Omental fat pad (tissue), 4 donors: ENCODE measurements at places on chromosomes 12 and 14. TPM values are rescaled to one million over a fixed set of nuclear protein-coding genes. Genes with fewer than 3 reads are reported as not detected.
A peak's percentile ranks its signal among the peaks of the same experiment; 100 is the strongest.

- peak; percentile 55 for DNase-seq
Observed at GRCh38 chr12:47904713-47905709, at the start of gene VDR. VDR (minus strand) TSS chr12:47904994; CDS start chr12:47879113, 25,881 bp downstream.

The GLIPR1 gene
- total RNA-seq: 36.4 TPM

DNA sequence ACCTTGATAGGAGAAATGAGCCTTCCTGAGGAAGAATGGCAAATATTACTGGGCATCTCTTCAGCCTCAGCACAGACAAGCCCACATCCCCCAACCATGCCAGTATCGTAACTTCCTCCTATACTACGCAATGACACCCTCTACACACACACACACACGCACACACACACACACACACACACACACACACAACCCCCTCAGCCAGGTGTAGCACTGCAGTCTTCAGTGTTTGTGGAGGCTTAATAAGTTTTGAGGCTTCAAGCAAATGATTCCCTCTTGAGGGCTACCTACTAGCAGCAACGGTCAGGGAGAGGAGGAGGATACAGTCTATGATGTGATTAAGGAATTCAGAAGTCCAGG lies 1.6 kb downstream of the DGKA start:
- no peak for DNase-seq

The SELPLG gene
- total RNA-seq: 19.2 TPM

DNA sequence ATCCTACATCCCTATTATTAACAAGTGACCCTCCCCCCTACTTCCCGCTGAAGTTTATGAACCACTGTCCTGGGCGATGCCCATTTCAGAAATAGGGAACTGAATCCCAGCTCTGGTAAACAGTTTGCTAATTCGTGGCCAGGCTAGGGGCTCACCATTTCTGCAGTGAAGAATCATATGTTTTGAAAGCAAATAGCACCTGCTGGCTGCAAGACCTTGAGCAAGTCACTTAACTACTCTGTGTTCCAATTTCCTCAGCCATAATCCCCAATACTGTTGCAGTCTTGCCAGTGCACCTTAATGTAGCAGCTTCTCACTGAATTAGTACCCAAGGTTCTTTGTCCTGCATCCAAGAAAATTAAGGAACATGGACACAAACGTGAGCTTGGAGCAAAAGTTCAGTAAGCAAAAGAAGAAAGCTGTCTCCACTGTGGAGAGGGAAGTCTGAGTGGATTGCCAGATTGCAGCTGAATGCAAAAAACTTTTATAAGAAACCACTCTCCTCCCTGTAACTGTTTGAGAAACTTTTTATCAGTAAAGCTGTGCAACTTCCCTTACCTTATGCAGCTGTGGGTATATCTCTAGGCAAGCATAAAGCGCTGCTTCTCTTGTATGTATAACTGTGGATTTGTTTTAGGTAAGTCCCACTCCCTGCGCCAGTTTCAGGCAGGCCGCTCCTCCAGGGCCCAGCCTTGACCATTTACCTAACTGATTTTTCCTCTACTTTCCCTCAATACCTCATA lies 824 bp downstream of the OAS1 start:
- no peak for DNase-seq

DNA sequence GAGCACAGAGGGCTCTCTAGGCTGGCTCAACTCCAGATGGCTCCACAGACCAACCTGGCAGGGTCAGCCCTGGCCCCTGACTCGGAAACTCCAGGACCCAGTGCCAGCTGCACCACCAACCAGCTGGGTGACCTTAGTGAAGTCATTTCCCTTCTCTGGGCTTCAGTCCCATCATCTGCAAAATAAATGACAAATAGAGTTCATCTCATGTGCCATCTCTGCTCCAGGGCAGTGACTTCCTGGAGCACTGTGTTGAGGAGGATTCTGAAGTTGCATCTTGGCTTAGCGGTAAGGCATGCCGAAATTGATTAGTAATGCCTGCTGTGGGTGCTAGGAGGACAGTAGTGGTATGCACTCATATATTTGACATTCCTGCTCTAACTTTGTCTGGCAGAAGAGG lies 31.5 kb downstream of the DTX1 start:
- no peak for DNase-seq

The OR11H6 gene
- total RNA-seq: not detected

The KSR2 gene
- total RNA-seq: 0.16 TPM

The KLRK1 gene
- total RNA-seq: 4.1 TPM

The SOX5 gene
- total RNA-seq: 67.6 TPM

- no peak for DNase-seq
Observed at GRCh38 chr12:114420944-114421335, 15.0 kb upstream of the TBX5 start.

GRCh38 chr12:8127138-8127537 lies 3.7 kb downstream of the CLEC4A start:
- DNase-seq: no peak

DNA sequence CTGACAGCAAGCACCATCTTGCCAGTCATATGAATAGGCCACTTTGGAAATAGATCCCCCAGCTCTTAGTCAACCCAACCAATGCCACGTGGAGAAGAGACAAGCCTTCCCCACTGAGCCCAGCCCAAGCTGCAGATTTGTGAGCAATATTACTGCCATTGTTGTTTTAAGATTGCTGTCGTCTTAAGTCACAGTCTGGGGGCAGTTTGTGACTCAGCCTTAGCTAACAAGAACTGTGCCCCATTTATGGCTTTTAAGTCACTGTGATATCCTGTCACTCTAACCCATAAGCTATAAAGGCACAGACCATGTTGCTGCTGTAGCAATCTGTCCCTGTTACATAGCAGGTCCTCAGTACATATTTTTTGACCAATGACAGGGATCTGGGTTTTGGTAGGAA lies 464.2 kb downstream of the MED13L start:
- DNase-seq: no peak

The LALBA gene
- not detected for total RNA-seq

GRCh38 chr14:77186911-77187648 lies 5.5 kb downstream of the TMEM63C start:
- DNase-seq: no peak

DNA sequence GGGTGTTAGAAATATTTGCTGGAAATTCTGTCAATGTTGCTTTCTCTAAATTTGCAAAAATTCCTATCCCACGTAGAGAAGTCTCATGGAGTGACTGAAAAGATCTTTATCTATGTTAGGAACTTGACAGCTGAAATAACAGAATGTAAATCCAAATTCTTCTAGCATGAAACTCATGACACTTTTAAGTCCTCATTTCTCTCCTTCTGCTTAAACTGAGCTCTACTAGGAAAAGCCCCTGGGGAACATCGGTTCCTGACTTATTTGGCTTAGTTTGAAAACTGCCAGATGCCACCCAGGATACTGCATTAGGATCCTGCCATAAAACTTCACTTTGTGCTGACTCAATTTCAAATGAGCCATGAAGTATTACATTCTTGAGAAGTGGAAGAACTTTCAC lies 426.0 kb downstream of the GALC start:
- no peak for DNase-seq

GRCh38 chr14:68547305-68548193 lies 245.3 kb downstream of the ZFP36L1 start:
- DNase-seq: no peak

DNA sequence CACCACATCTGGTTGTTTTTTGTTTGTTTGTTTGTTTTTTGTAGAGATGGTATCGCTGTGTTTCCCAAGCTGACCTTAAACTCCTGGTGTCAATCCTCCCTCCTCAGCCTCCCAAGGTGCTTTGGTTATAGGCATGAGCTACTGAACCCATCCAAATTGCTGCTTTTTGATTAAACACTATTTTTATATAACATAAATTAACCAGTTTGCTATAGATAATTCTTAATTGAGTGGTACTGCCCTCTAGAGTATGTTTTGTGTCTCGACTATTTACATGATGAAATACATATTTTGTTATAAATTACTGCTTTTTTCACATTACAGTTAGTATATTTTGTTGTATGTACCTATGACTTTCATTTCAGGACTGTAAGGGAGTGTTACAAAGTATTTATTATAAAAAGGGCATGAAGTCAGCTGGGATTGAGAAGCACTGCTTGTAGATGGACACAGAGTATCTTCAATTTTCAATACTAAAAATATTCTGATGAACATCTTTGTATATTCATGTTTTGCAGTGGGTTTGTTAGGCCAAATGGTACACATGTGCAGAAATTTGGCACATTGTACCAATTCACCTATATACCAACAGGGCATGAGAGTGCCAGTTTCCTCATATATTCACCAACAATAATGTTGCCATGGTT lies 14.9 kb upstream of the SCAF11 start:
- DNase-seq: no peak

The CCDC177 gene
- not detected for total RNA-seq

DNA sequence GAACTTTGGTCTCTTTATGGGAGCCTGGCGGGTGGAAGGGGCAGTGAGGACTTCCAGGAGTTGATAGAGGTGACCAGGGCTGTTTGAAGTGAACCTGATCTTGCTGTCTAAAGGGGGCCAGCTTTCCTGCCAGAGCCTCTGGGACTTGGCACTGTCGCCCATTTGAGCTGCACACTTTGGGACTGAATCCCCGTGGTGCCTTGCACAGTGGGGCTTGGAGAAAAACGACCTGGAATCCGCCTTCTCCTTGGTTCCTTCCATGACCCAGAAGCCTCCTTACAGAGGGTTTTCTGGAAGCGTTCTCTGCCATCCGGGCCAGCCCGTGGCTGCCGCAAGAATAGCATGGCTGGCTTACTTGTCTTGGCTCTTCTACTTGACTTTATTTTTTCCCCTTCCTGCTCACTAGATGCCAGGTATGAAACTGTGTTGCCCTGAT lies 2.0 kb downstream of the RFLNA start:
- DNase-seq: no peak

- DNase-seq: no peak
Observed at GRCh38 chr12:132393245-132393795, 63.9 kb upstream of the GALNT9 start.

DNA sequence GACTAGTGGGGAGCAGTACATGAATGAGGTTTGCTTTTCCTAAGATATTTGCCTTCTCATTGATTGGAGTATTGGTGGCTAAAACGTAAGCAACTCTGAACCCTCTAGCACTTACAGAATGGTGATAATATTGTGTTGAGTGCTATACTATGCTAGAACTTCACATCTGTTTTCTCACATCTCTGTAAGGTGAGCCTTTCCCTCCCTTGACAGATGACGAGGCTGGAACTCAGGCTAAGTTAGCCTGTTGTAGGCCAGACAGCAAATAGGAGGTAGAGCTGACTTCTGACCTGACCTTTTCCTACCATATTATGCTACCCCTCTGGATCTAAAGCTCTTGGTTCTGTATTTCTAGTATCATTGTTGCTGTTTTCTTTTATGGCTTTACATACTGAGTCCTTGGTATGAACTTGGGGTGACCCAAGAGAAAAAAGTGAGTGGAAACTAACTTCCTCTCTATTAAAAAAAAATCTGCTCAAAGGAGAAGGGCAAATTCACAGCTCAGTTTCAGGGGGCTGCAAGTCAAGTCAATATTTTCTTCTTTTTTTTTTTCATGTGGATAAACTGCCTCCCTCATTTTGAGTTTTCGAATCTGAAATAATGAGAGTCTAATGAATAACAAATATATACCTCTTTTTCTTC lies 85.9 kb downstream of the CRADD start:
- DNase-seq: no peak

DNA sequence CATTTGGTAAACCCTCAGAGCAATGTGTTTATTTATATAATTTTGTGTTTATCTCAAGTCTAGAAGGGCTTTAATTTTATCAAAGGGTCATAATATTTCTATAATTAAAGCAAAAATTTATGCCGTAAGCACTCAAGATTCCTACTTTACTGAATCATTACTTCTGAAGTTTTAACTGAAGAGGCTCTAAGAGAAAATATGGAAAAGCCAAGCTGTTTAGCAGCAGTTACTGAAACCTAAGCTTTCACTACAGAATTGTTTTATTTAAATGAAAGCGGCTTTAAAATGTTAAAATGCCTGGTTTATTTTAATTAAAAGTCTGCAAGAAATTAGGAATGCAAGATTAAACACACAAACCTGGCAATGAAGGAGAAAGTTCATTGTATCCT lies 73.9 kb upstream of the BBS10 start:
- DNase-seq: no peak

GRCh38 chr14:33586806-33587205 lies 364.1 kb downstream of the EGLN3 start:
- no peak for DNase-seq

DNA sequence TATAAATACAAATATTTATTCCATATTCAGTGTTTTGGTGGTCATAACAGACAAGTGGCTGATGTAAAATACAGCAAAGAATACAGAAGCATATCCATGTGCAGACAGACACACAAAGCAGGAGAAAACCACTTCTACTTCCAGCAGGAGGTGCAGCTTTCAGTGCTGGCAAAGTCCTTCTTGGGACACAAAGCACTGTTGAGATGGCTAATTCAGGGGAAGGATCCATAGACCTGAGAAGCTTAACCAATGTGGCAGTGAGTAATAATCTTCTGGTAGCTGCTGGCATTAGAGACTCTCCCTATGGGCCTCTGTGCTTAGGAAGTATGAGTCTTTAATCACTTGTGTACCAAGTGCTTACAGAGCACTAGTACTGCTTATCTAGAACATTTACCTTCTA lies 26.8 kb downstream of the AMN1 start:
- no peak for DNase-seq

GRCh38 chr12:48629541-48629940 lies 52.5 kb downstream of the KANSL2 start:
- DNase-seq: no peak

- DNase-seq: no peak
Observed at GRCh38 chr12:64122154-64122553, 99.9 kb downstream of the KICS2 start.

DNA sequence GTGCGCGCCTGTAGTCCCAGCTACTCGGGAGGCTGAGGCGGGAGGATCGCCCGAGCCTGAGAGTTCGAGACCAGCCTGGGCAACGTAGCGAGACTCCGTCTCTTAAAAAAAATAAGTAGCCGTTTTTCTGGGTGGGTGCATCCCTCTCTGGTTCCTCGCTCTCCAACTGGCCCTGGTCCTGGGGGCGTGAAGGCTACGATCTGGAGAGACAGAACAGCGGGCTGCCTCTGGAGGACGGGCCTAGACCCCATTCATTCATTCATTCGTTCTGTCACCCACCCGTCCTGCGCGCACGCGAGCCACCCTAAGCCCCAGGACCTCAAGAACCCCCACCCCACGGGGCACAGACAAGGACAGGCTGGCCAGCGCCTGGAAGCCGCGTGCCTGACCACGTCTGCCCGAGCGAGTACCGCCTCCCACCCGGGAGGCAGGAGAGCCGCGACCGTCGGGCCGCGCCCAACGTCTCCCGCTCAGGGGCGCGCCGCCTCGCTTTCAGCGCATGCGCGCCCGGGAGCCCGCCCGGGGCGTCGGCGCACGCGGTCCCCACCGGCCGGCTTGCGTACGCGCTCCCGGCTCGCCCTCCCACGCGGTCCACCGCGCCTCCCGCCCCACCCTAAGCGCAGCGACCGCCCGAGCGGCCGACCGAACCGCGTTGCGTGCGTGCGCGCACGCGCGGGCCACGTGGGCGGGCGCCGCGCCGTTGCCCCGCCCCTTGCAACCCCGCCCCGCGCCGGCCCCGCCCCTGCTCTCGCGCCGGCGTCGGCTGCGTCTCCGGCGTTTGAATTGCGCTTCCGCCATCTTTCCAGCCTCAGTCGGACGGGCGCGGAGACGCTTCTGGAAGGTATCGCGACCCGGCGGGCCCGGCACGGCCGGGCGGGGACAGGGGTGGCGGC lies at the start of gene RAN:
TSS of gene RAN (plus strand) at position 781 of the 893 bp plus-strand sequence. CDS start 528 bp downstream, outside the sequence.
- peak; percentile 55 for DNase-seq
